Endodermal cell (in vitro differentiated cells): ENCODE measurements at places on chromosomes 6 and 20. TPM values are rescaled to one million over a fixed set of nuclear protein-coding genes. Genes with fewer than 3 reads are reported as not detected.

GPSM3 gene
- 12.9 TPM in 2 replicates for total RNA-seq

TMEM200A gene
- 7.6 and 8.8 TPM in 2 replicates for total RNA-seq

SYS1 gene
- 23.8 to 34.1 TPM (median 26.9 TPM) in 3 replicates for total RNA-seq

PGC gene
- not detected in 2 replicates for total RNA-seq

C6orf118 gene
- 0.41 and 1.1 TPM in 2 replicates for total RNA-seq

LINC00237 gene
- not detected in 3 replicates for total RNA-seq

MYB gene
- total RNA-seq = 4.2 and 5.3 TPM in 2 replicates

- peaks cover 13% of the 10 kb centered on the region for H3K4me1 ChIP-seq
- no peak overlapping the region for H3K4me3 ChIP-seq
- H3K27me3 ChIP-seq = peaks cover 26% of the 10 kb centered on the region
Measured at GRCh38 chr6:44653091-44653490, 265.6 kb downstream of the CDC5L start.

- no peak overlapping the region for H3K27ac ChIP-seq
- no peaks in the 10 kb centered on the region for H3K4me1 ChIP-seq
- no peaks in the 10 kb centered on the region for H3K36me3 ChIP-seq
- no peak overlapping the region for H3K4me3 ChIP-seq
Measured at GRCh38 chr20:41696428-41696827, 78.3 kb upstream of the CHD6 start.

DNA sequence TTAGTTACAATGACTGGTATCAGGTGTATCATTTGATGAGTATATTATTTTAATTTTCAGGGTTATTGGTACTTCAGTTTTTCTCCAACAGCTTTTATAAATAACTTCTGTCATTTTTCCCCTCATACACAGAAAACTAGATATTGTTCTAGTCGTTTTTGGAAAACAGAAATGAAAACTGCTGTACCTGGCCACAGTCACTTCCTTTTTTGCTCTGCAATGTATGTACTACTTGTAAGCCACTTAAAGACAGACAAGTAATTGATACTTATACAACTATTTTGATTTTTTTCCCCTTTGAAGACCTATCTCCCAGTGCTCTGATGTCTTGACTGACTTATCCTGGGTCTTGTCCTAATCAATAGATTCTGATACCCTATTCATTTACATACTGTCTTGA lies 218.6 kb upstream of the RUNX2 start:
- H3K36me3 ChIP-seq = no peaks in the 10 kb centered on the region
- no peak for DNase-seq
- H3K4me3 ChIP-seq = no peak overlapping the region
- no peaks in the 10 kb centered on the region for H3K27me3 ChIP-seq
- no peak overlapping the region for H3K27ac ChIP-seq

- no peak overlapping the region for H3K27ac ChIP-seq
- no peaks in the 10 kb centered on the region for H3K4me1 ChIP-seq
- H3K4me3 ChIP-seq = no peak overlapping the region
- no peak for DNase-seq
Measured at GRCh38 chr6:132330759-132331158, 70.5 kb downstream of the MOXD1 start.

DNA sequence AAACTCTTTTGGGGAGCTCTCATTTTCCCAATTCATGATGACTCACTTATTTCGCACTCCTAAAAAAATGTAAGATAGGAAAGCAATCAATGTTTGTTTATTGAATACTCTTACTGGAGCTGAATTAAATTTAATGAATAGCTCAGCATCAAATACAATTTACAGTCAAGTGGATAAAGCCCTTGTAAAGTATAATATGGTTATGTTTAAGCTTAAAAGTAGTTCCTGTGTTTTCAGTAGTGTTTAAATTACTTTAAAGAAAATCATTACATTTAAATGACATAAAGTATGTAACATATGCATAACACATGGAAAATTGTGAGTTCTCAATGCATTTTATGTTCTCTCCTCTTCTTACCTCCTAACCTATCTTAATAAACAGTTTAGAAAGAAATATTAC lies at the start of gene OR2B3:
TSS of gene OR2B3 (minus strand) at position 101 of the 400 bp plus-strand sequence. CDS start at position 36, 65 bp downstream.
- no peaks in the 10 kb centered on the region for H3K4me1 ChIP-seq
- no peak for DNase-seq
- no peak within 1 kb of the TSS for H3K27ac ChIP-seq
- no peaks in the 10 kb centered on the region for H3K27me3 ChIP-seq
- H3K4me3 ChIP-seq = no peak within 1 kb of the TSS
- no peaks in the 10 kb centered on the region for H3K36me3 ChIP-seq

GRCh38 chr6:135145063-135145800 lies 35.9 kb upstream of the MYB start:
- no peak overlapping the region for H3K27ac ChIP-seq
- DNase-seq = no peak
- no peaks in the 10 kb centered on the region for H3K36me3 ChIP-seq

- peak overlapping the region; percentile 30 for H3K4me3 ChIP-seq
- H3K36me3 ChIP-seq = no peaks in the 10 kb centered on the region
- H3K27ac ChIP-seq = no peak overlapping the region
- peak; percentile 53 for DNase-seq
- peaks cover 10% of the 10 kb centered on the region for H3K4me1 ChIP-seq
- no peaks in the 10 kb centered on the region for H3K27me3 ChIP-seq
Measured at GRCh38 chr6:117613920-117614560, 11.7 kb upstream of the GOPC start.
